ENCODE measurements at places on chromosomes 16 and 17.

GRCh38 chr16:55367301-55367811, 43.4 kb downstream of the IRX6 start:
- DNase-seq: no peak

DNA sequence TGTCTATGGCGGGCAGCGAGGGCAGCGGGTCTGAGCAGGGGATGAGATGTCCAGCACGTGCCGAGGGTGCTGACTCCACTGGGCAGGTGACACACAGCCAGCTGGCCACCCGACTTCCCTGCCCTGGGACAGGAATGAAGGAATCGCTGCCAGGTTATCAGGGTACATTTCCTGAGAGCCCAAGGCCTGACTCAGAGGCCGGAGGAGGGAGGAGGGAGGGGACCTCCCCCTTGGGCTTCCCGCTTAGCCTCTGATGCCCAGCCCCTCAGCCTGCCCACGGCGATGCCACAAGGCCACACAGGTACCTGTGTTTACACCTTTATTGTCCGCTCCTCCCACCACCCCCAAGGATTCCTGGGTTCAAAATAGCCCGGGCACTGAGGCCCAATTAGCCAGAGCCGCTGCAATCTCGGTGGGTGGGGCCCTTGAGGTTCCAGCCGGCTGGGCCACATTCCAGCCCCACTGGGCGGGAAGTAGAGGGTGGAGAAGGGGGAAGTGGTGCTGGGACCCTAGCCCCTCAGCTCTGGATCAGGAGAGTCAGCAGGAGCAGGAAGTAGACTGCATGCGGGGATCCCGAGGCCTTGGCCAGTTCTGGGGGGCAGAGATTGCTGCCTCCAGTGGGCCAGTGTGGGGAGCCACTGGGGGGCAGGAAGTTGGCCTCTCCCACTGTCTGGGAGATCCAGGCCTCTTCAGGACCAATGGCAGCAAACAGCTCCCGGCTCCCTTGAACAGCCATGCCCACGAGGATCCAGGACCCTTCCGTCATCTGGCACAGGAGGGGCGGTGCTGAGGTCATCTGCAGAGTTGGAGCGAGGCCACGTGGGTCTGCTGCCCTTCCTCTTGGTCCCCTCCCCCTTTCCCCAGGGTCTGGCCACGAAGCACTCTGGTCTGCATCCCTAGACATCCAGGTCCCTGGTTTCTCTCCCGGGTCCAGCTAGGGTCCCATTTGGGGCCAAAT, 3.4 kb upstream of the PRSS8 start:
- no peak for DNase-seq

DNA sequence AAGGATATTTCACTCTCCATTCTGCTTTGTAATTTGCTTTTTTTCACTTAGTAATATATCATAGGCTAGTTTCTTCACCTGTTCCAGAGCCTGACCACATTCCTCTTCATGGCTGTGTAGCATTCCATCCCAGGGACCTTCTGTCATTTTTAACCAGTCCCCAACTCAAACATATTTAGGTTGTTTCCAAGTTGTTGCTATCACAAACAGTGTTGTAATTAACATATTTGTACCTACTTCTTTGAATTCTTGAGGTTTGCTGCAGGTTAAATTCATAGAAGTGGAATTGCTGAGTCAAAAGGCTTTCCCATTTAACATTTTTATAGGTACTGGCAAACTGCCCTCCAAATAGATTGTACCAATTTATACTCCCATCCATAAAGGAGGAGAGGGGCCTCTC, 65.1 kb upstream of the MED9 start:
- no peak for DNase-seq

DNA sequence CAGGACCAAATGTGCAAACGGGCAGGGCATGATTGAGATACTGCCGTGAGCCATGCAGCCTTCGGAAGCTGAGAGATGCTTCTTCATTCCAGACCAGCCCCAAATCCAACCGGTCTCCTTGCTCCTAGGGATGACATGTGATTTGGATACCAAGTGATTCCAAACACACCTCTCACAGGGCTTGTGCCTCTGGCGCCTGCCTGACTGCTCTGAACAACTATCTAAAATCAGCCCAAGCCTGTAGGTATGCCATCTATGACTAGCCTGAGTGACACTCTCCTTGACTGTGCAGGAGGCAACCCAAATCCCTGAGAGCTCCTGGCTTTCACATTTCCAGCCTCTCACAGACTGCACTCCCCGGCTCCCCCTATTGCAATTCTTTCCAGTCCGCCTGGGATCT, 20.3 kb downstream of the DYNC1LI2 start:
- no peak for DNase-seq

GRCh38 chr16:88315543-88316105, 67.1 kb upstream of the ZNF469 start:
- peak; percentile 31 for DNase-seq

DNA sequence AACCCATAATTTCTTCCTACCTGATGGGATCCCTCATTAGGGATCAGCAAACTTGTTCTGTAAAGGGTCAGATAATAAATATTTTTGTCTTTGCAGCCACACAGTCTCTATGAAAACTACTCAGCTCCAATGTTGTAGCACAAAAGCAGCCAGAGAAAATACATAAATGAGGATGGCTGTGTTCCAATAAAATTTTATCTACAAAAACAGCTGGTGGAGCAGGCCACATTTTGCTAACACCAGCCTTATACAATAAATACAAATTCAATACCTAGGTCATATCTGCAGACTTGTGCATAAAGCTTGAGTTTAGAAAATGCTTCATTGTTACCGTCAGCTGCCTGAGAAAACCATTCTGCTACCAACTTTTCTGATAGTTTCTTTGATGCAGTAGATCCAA, 38.4 kb upstream of the INTS2 start:
- DNase-seq: no peak

DNA sequence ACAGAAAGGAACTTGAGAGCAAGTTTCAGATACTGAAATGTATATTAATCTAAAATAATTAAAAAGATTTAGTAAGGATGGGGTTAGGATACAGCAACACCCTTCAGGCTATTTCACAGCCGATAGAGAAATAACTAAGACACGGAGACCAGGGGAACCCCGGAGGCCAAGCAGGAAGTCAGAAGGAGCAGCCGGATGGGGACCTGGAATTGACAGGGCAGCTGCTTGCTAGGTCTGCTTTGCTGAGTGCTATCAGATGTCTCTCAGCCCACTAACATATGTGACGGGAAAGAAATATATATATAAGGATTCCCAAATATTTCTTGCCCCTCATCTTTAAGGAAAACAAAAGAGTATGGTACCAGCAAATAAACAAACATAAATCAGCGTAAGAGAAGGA, 154.1 kb upstream of the CDH5 start:
- DNase-seq: no peak

- DNase-seq: no peak
Measured at GRCh38 chr16:2686912-2687507, 4.7 kb downstream of the KCTD5 start.

DNA sequence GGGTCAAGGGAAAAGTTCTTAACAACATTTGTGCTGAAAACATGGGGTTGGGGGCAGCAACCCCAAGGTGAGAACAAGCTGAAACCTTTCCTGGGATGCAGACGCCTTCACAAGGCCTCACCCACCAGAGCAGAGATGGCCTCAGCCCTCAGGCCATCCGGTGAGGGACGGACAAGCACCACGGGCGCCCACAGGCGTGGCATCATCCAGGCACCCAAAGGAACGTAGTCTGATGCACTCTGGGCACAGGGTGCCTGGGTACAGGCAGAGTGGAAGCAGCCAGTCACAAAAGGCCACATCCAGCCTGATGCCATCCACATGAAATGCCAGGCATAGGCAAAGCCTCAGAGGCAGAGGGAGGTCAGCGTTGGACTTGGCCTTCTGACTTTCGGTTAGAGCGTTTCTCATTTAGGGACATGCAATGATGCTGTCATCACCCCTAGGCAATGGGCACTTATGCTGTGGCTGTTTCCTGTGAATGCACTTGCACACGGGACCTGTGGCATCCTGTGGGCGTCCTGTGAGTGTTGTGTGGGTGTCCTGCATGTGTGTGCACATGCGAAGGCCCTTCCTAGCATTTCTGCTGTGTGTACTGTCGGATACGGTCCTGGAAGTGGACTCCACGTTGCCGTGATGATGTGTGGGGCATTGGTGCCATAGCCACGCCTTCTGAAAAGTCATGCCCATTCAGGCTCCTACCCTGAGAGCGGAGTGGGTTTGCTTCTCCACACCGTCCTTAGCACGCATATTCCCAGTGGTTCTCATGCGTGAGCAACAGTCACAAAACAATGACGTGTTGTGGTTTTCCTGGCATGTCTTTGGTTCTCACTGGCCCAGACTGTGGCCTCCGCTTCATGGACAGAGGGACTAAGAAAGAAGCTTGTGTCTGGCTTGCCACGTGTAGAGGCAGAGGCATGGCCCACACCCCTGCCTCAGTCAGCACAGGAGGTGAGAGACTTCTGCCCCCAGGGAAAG, 52.7 kb upstream of the ZNF469 start:
- no peak for DNase-seq

DNA sequence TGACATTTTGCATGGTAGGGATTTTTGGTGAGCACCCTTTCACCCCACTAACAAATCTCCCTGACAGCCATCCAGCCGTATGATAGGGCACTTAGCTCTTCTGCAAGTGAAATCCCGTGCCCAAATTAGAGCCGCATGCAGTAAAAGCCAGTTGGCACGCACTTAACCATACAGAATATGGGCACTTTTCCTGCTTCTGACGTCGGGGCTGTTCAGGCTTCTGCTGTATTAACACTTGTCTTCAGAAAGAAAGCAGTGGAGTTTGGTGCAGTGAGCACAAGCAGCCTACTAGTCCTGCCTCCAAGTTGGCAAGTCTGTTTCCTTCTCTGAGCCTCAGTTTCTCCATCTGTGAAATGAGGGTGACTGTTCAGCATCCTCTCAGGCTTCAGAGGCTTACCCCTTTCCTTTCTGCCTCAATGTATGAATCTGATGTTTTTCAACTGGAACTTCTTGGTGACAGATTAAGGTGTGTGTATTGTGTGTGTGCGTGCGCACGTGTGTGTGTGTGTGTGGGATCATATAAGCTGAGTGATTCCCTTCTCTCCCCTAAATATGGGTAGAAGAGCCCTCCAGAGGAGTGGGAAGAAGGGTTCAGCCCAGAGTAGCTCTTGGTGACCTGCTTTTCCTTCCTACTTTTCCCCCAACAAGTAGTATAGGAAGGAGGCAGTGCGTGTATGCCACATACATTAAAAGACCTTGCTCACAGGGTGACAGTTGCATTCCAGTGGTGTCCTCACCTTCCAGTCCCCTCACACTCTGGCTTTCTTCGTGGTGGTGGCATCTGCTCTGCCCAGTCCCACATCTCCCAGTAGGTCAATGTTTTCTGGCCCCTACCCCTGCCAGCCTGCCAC, 19.0 kb downstream of the IGF2BP1 start:
- no peak for DNase-seq

GRCh38 chr17:42809250-42809649, 10.6 kb downstream of the CNTD1 start:
- no peak for DNase-seq

DNA sequence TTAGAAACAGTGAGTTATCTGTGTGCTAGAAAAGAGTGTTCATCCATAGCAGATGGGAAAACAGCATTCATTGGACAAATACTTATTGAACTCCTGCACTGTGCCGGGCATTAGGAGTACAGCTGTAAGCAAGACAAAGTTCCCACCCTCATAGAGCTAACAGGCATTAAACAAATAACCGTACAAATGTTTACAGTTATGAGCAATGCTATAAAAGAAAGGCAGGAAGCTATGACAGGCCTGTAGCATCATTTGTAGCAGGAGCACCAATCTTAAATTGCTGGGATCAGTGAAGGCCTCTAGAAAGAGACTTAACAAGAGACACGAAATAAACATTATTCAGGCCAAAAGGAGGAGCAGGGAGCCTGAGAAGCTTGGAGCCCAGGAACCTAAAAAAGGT, 15.6 kb downstream of the SDR42E1 start:
- no peak for DNase-seq

GRCh38 chr16:79390481-79391051, 210.0 kb downstream of the MAF start:
- no peak for DNase-seq

DNA sequence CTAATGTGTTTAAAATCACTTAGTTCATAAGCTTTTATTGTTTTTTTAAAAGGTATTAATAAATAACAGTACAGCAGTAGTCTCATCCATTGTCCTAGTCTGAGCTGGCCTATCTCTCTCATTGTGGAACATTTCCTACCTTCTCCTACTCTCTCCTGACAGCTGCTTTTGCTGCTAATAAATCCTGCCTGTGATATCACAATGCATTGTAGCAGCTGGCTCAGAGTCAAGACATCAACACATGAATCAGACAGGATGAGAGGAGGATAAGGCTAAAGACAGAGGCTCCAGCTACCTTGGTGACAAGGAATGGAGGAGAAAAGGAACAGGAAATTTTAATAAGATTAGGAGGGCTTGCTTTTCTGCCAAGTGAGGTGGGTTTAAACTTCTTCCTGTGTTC, 626.1 kb downstream of the HS3ST4 start:
- DNase-seq: no peak

GRCh38 chr16:56691885-56692284, 9.6 kb downstream of the MT1X start:
- no peak for DNase-seq

GRCh38 chr16:78489072-78489471, 389.6 kb downstream of the WWOX start:
- DNase-seq: no peak

DNA sequence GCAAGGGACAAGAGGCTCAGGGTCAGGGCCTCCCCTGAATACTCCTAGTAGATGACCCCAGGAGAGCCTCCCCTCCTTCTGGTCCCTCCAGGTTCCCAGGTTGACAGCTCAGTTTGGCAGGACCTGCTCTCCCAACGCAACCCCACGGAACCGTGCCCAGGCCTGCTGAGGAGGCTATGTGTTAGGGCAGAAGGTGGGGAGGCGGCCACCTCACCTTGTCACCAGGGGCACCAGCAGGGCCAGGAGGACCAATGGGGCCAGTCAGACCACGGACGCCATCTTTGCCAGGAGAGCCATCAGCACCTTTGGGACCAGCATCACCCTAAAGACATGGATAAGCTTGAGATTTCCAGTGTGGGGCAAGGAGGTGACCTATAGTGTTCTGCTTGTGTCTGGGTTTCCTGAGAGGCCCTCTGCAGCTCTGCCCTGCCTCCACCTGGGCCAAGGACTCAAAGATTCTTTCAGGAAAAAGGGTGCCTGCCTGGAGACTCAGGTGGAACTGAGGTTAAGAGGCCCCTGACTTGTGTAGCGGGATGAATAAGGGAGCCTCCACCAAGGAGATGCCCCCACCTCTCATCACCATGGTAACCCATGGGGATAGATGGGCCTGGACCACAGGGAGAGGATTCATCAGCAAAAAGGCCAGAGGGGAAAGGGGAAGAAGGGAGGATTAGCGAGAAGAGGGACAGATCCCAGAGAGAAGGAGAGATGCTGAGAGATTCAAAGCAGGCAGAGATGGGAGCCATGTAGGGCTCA, 10.7 kb downstream of the COL1A1 start:
- DNase-seq: no peak

DNA sequence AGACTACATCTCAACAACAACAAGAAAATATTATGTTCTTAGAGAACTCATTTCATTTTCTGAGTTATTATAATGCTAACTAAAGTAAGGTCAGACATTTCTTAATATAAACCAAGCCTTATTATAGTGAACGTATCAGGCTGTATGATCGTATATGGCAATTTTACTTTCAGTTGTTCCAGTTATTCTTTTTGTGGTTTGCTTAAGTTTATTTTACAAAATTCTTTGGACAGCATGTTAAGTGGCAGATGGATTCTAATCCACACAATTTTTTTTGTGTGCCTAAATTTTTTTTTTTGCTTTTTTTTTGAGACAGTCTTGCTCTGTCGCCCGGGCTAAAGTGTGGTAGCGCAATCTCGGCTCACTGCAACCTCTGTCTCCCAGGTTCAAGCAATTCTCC, 59.0 kb downstream of the VMP1 start:
- DNase-seq: no peak

GRCh38 chr16:74094962-74095361, 201.7 kb upstream of the PSMD7 start:
- DNase-seq: no peak
